Spinal cord (tissue), 10 donors: ENCODE measurements at places on chromosomes 11 and 22. TPM values are rescaled to one million over a fixed set of nuclear protein-coding genes. Genes with fewer than 3 reads are reported as not detected.

Gene INS
- not detected for total RNA-seq

Gene STK33
- 31.1 TPM for total RNA-seq

Gene PRDM11
- 16.8 TPM for total RNA-seq

Gene VSIG2
- total RNA-seq, result 0.20 TPM

DNA sequence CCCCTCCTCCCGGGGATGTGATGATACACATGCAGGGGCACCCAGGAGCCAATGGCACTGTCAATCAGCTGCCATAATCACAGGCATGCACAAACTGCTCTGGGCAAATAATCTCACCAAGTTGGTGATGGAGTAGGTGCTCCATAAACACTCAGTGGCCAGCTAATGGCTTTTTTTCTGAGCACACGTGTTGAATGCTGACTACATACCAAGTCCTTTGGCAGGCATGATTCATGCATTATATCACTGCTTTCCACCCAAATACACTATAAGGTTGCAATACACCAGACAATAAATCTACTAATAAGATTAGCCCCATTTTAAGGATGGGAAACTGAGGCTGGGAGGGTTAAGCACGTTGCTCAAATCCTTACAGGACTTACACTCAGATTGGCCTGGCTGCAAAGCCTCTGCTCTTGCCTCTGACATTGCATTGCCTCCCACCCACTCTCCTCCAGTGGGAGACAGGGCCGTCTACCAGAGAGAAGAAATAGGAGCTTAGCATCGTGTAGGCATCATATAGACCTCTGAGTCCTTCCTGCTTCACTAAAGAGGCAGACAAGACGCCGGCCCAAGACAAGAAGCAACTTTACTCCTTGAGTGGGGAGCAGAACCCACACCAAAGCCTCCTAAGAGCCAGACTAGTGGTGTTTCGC, 32.7 kb upstream of the ACCSL start:
- no peak for DNase-seq

DNA sequence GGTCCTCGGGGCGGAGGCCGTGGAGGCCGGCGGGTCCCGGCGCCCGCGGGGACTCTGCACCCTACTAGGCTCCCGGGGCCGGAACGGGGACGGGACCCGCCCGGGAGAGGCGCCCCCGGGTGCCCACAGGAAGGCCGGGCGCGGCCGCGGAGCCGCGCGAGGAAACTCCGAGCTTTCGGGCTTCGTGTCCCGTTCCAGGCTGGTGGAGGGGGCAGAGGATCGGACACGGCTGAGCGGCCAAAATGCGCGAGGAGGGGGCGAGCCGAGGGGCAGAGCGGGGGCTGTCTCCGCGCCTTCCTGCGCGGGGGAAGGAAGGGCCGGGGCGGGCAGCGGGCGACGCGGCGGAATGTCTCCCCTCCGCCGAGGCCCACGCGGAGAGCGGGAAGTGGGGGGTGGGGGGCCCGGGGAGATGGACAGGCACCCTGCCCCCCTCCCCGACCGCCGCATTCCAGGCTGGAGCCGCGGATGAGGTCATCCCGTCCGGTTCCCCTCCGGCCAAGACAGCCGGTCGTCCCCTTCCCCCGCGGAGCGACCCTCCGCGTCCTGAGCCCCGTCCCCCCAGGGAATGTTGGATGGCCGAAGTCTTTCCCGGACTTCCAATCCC, 430 bp downstream of the CDC42EP1 start:
- DNase-seq, result peak; percentile 62

DNA sequence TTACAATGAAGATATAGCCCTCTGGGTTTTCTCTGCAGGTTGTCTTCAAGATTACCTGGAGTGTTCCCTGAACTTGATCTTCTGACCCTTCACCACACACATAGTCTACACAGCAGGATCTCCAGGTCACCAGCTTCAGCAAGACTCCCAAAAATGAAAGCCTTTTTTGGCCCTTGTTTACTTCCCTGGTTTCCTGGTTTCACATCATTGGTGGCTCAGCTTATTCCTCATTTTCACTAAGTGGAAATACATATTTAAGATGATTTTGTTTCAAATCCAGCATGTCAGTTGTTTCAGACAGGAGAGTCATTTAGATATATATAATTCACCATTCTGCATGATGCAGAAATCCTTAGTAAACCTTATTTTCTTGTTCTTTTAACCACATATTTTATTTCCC, 41.6 kb upstream of the MPEG1 start:
- DNase-seq, result no peak

GRCh38 chr11:79047980-79048379, 392.9 kb downstream of the TENM4 start:
- DNase-seq, result no peak
